ENCODE measurements at places on chromosomes 11 and 22.

DNA sequence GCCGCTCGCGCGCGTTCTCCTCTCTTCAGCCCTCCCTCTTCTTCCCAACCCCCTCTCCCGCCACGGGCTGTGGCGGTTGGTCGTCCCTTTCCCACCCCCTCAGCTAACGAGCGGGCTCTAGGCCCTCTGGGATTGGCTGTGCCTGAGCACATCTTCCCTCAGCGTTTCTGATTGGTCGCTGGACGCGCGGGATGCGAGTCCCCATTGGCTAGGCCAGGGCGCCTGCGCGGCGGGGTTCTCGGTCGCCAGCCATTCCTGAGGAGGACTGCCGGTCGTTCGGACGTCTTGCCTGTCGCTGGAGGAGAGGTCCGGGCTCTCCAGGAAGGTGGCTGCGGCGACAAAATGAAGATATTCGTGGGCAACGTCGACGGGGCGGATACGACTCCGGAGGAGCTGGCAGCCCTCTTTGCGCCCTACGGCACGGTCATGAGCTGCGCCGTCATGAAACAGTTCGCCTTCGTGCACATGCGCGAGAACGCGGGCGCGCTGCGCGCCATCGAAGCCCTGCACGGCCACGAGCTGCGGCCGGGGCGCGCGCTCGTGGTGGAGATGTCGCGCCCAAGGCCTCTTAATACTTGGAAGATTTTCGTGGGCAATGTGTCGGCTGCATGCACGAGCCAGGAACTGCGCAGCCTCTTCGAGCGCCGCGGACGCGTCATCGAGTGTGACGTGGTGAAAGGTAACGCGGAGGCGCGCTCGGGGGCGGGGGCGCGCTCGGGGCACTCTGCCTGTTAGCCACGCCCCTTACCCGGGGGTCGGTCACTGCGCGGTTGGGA lies at the start of gene RBM14:
TSS of gene RBM14 (plus strand) at position 252 of the 776 bp plus-strand sequence. CDS start at position 343, 91 bp downstream.
- DNase-seq, result peak; percentile 99

- no peak for DNase-seq
Measured at GRCh38 chr22:36492109-36492508, 10.7 kb upstream of the TXN2 start.

GRCh38 chr11:55673860-55674259 lies 11.9 kb downstream of the OR4C6 start:
- no peak for DNase-seq

- DNase-seq, result no peak
Measured at GRCh38 chr11:108148556-108148955, 27.2 kb downstream of the ACAT1 start.

DNA sequence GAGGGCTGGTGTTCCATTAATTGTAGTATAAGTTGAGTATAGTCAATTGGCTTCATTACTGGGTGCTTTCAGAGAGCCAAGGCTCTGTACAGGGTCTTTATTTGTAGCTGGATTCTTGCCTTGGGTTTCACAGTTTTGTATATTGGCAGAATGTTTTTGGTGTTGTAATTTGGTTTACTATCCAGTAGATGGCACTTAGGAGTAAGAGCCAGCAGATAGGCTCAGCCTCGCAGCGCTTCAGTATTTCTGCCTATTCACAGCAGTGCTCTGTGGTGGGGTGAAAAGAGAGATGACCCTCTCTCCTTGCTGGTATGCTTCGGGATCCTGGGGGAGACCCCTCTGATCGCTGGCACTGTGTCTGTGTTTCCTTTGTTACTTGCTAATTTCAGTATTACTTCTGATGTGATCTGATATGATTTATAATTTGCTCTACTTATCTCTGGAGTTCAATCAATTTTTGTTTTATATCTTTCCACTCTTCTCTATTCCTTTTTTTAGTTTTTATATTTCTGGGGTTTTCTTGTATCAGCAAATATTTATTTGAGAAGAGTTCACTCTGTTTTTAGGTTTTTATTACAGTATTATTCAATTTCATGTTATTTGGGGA lies 52.2 kb downstream of the ANO5 start:
- DNase-seq, result no peak

DNA sequence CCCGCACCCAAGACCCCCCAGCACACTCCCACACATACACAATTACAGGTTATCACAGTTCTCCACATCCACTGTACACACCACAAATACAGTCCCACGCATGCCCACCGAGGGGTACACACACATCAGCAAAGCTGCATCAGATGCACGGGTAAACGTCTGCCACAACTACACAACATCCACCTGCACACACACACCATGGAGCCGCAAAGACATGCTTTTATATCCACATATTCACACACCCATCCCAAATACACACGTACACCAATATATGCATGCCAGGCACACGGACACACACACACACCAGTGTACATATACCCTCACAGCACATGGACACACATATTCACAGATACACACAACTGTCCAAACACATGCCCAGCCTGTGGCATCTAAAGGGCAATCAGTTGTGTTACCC lies 5.4 kb upstream of the KCNJ4 start:
- no peak for DNase-seq

GRCh38 chr11:132205496-132205895 lies 835.1 kb downstream of the NTM start:
- DNase-seq, result no peak

GRCh38 chr22:50443801-50444625 lies 30.8 kb downstream of the SBF1 start:
- DNase-seq, result no peak

GRCh38 chr11:63551091-63551888 lies 11.9 kb downstream of the PLAAT2 start:
- DNase-seq, result no peak

DNA sequence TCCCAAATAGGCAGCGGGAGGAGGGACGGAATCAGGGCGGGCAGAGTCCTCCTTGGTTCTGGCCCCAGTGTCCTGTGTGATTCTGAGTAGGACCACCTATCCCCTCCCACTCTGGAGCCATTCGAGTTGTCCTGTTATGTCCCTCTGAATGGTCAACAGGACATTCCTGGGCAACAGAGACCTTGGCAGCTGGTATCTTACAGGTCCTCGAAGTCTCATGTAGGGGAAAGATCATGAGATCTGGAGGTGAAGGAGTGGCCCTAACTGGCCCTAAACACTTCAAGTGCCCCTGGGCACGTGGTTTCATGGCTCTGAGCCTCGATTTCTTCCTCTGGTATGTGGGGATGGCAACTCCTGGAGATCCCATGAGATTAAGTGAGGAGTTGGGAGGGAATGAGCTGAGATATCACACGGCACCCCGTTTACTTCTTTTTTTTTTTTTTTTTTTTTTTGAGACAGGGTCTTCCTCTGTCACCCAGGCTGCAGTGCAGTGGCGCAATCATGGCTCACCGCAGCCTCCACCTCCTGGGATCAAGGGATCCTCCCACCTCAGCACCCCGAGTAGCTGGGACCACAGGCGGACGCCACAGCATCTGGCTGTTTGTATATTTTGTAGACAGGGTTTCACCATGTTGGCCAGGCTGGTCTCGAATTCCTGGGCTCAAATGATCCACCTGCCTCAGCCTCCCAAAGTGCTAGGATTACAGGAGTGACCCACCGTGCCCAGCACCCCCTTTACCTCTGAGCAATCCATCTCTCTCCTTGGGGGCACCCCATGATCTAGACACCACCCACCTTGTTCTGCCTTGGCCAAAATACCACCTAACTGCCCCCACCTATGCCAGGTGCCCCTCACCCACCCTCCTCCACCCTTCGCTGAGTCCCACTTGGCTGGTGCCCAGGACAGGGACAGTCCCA lies 6.8 kb downstream of the LIF start:
- DNase-seq, result no peak

DNA sequence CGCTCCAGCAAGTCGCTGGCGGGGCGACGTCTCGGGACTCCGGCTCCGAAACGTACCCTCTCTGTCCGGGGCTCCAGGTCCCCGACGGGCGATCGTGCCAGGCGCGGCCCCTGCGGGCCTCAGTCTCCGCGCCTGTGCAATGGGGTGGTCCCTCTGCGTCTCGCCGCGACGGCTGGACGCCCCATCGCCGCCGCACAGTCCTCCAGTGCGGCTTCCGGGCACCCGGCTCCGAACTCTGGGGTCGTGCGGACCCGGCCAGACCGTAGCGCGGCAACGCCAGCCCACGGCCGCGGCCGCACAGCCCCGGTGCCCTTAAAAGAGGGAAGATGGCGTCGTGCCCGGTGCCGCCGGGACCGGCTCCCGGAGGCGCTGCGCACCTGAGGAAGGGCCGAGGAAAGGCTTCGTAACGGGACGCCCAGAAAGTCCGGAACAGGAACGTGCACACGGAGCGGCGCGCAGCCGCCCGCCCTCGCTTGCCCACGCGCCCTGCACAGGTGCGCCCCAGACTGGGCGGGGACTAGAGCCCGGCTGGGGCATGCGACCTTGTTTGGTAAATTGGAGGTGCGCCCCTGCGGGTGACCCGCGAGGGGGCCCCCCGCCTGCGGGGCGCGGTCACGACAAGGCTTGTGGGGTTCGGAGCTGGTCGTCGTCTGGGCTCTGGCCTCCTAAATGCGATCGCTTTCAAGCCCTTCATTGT lies 525 bp downstream of the BIK start:
- DNase-seq, result peak; percentile 78

GRCh38 chr11:64396079-64396591 lies 37.2 kb downstream of the RPS6KA4 start:
- DNase-seq, result no peak

GRCh38 chr11:33753304-33753967 lies 17.2 kb upstream of the CD59 start:
- DNase-seq, result no peak

DNA sequence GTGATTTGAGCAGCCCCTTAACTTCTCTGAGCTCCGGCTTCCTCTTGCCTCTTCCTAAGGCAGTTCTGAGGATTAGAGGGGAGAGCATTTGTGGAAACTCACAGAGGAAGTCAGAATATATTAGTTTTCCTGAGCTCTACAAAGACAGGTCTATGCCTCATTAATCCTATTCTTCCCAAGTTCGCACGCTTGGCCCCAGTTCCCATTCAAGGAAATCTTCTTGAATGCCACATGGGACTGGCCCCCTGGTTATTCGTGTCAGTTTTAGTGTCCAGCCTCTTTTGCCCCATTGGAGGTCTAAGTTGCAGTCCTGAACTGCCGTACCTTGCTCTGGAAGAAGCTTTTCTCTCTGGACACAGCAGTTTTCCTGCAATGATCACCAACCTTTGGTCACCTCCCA lies 37.6 kb upstream of the ALX4 start:
- DNase-seq, result no peak

DNA sequence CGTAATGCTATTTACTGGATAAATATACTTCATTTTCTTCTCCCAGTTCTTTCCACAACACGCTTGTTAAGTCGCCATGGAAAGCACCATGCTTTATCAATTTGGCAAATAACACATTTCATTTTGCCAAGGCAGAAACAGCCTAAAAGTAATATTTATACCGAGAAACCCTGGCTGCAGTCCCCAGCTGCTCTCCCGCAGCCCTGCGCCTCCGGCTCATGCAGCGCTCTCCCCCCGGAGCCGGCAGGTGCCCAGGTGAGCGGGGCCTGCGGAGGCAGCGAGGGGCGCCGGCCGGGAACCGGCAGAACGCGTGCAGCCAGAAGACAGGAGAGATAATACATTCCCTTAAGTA lies 681 bp upstream of the ARHGEF12 start:
- DNase-seq, result no peak

DNA sequence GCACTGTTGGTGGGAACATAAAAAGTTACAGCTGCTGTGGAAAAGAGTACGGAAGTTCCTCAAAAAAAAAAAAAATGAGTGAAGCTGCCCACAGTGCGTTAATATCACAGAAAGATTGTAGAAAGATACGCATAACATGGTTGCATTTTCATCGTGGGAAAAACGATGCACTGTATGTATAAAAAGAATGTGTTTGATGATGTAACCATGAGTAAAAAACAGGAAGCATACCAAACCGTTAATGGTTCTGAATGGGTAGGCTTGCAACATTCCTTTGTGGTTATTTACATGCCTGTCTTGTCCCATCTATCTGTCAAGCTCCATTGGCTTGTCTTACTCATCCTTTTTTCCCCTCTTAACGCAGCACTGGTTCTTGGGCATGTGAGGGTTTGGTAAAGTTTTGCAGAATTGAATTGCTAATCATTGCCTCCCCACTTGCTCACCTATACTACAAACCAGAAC lies 33.8 kb upstream of the DKK3 start:
- no peak for DNase-seq

- DNase-seq, result no peak
Measured at GRCh38 chr11:77310721-77311120, 9.2 kb upstream of the GDPD4 start.

- no peak for DNase-seq
Measured at GRCh38 chr11:57482782-57483561, 22.6 kb downstream of the RTN4RL2 start.

DNA sequence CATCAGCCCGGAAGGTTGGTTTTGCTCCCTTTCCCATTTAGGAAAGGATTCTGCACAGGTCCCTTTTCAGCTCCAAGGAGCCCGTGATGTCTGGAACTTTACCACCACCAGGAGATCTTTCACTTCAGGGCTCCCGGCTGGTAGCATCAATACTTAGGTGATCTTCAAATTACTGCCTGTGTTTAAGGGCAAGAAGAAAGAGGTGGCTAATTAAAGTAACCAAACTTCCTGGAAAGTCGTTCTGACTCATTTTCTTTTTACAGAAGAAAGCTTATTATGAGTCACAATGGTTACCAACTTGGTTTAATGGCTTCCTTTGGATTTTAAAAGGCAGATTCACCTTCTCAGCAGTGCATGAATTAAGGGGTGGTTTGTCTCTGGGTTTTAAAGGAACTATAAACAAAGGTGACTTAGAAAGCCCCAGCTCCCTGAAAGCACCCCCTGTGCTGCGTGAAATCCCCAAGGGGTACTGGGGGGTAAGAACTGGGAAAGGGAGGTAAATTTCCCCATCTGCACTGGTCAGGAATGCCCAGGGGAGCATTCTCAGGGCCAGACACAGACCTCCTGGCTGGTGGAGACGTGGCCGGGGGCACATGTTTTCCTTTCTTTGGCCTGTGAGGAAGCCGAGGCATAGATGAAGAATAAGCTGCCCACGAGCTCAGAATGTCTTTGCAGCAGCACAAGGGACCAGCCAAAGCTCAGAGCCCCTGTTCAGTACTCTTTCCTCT lies 8.8 kb downstream of the POU2F3 start:
- no peak for DNase-seq

DNA sequence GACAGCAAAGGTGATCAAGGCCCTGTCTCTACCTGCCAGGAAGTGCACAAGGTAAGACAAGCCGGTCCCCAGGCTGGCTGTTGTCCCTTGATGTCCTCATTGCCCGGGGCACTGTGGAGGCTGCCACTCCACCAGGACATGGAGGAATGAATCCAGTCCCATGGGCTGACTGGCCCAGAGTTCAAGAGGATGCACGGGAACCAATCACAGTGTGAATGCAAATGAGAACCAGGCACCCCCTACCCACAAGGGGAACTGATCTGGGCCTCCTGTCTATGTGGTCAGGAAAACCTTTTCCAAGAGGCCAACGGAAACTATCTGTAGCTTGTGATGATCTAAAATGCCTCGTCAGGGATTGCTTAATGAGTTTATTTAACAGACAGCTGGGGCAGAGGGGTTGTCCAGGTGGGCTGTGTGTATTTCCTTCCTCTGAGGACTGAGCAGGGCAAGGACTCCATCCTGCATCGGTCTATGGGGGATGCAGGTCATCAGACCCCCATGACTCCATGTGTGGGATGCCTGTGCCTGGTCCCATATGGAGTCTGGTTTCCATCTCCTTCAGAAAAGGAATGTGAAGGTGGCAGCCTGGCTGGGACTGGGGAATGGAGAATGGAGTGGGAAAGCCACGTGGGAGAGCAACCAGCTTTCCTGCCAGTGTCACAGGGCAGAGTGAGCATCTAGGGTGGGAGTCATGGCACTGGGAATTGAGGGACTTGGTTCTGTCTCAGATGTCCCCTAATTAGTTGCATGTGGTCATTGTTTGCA lies 60.5 kb downstream of the CD82 start:
- peak; percentile 47 for DNase-seq

GRCh38 chr11:104565583-104565961 lies 332.7 kb downstream of the CASP12 start:
- no peak for DNase-seq
